ENCODE measurements at places on chromosomes 5 and 9. TPM values are rescaled to one million over a fixed set of nuclear protein-coding genes. Genes with fewer than 3 reads are reported as not detected.

INSL4 gene
- not detected for total RNA-seq

DNA sequence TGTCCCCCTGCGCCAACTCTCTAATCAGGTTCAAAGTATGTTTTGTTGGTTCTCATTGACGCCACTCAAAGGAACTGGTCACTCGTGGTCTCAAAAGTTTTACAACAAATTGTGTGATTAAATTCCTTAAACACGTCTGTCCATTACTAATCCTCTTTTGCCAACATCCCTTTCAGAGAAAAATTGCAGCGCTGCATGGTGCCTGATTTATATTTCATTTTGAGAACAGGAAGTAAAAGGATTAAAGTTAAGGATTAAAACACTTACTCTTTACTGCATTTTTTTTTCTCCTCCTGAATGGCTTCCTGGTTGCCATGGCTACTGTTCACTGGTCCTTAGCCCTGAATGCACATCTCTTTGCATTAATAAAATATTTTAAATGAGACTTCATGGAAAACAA is 383.5 kb downstream of the GLIS3 start:
- DNase-seq: no peak

GRCh38 chr9:22107202-22108045 is 98.3 kb upstream of the CDKN2B start:
- no peak for DNase-seq

GRCh38 chr5:173512637-173513435 is 103.6 kb downstream of the BOD1 start:
- no peak for DNase-seq

GRCh38 chr9:73869264-73869663 is 627.9 kb upstream of the RORB start:
- peak; percentile 63 for DNase-seq

DNA sequence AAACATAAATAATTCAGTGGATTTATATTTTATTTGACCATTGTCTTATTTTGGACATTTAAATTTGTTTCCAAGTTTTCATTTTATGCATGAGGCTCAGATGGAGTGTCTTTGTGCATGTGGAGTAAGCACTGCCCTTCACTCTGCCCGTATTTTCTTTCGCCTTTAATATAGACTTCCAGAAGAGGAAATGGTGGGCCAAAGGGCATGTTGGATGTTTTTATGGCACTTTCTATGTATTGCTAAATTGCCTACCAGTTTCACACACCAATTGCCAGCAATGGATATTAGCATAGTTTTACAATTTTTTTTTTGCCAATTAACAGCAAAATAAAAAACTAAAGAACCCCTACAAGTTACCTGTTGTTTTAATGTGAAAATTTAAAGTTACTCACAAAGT is 38.4 kb downstream of the ZSWIM6 start:
- DNase-seq: no peak

DNA sequence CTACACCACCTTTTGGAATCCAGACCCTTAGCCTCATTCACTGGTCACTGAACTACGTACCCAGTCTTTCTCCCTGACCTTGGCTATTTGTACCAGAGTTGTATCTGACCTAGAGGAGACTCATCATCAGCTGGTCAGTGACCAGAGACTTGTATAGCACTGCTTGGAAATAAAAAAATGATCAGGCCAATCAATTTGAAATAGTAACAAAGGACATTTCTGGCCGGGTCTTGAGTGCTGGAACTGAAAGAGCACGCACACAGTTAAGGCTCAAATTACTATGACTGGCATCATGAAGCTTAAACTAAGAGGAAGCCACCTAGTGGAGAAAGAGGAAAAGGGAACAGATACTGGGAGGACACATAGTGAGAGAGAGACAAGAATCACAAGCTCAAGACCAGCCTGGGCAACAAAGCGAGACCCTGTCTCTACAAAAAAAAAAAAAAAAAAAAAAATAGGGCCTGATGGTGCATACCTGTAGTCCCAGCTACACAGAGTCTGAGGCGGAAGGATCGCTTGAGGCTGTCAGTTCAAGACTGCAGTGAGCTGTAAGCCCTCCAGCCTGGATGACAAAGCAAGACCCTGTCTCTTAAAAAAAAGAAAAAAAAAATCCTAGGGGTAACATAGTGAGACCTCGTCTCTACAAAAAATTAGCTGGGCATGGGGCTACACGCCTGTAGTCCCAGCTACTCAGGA is 12.8 kb upstream of the SRP19 start:
- no peak for DNase-seq

TAF7 gene
- 63.5 TPM for total RNA-seq

- no peak for DNase-seq
Measured at GRCh38 chr5:138651767-138652117, 76.5 kb upstream of the HSPA9 start.

DNA sequence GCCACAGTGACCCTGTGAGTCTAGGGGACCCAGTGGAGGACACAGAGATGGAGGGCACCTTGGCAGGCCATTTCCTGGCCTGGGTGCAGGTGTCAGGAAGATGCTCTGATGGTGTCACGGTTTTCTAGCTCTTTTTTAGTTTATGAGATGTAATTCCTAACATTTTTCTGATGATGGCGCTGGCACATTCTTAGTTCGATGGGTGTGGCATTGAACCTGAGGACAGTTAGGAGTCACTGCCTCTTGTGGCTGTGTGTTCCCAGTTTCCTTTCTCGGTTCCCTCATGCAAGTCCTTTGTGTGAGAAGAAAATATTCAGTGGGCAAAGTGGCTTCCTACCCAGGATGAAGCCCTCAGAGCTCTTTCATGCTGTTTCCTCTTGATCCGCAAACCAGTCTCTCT is 129.4 kb upstream of the ICE1 start:
- DNase-seq: no peak

Data from natural killer cell treated with Interleukin-12 subunit alpha and Interleukin-12 subunit beta and Interleukin-15 and Interleukin-18, amount 100 ng/mL, for 72 hours (primary cell).